ENCODE measurements at places on chromosomes 5 and 9.

GRCh38 chr5:148808864-148809642 is 17.4 kb upstream of the ADRB2 start:
- DNase-seq, result no peak

GRCh38 chr9:131276094-131276888 is at the start of gene FAM78A:
TSS of gene FAM78A (minus strand) at chr9:131276510. CDS start at chr9:131276179, 331 bp downstream.
- no peak for DNase-seq

DNA sequence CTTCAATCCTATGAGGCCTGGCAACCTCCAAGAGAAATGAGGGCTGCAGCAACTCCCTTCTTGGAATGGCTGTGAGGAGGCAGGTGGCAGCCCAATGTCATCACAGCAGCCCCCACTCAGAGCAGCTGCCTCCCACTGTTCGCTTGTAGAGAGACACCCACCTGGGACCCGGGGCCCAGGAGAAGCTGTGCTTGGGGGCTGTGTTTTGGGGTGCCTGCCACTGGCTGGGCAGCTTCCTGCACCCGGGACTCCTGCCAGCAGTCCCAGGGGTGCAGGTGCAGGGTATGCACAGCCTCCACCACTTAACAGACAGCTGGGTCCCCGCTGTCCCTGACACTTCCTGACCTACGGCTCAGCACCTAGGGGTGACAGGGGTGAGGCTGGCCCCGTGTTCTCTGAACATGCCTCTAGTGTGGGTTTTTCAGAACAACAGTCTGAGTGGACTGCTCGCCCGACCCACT is 26.2 kb downstream of the NIPAL4 start:
- DNase-seq, result no peak

- DNase-seq, result no peak
Observed at GRCh38 chr9:93300585-93301081, 116.7 kb downstream of the WNK2 start.

GRCh38 chr5:1247811-1248210 is 22.6 kb downstream of the SLC6A18 start:
- no peak for DNase-seq

- no peak for DNase-seq
Observed at GRCh38 chr5:5014586-5015235, 125.4 kb upstream of the ADAMTS16 start.

- no peak for DNase-seq
Observed at GRCh38 chr9:19998153-19998552, 209.3 kb upstream of the SLC24A2 start.

- no peak for DNase-seq
Observed at GRCh38 chr5:150215979-150216944, 26.4 kb downstream of the SLC6A7 start.

GRCh38 chr5:44443172-44443571 is 54.0 kb upstream of the FGF10 start:
- DNase-seq, result no peak

DNA sequence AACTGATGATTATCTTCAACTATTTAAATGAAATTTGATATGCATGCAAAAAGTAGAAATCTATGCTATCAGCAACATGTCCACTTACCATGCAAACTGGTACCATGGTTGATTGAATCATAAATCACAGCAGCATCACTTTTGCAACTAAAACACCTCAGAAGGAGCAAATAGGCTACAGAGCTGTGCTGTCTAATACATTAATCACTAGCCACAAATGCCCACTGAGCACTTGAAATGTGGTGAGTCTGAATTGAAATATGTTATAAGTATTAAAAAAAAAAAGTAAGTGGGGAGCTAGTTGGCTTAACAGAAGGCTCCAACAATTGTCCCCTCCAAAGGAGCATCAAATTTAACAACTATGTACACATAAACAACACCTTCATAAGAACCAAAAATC is 112.5 kb downstream of the FAM114A2 start:
- no peak for DNase-seq

- DNase-seq, result no peak
Observed at GRCh38 chr5:142432961-142433360, 108.1 kb upstream of the SPRY4 start.

DNA sequence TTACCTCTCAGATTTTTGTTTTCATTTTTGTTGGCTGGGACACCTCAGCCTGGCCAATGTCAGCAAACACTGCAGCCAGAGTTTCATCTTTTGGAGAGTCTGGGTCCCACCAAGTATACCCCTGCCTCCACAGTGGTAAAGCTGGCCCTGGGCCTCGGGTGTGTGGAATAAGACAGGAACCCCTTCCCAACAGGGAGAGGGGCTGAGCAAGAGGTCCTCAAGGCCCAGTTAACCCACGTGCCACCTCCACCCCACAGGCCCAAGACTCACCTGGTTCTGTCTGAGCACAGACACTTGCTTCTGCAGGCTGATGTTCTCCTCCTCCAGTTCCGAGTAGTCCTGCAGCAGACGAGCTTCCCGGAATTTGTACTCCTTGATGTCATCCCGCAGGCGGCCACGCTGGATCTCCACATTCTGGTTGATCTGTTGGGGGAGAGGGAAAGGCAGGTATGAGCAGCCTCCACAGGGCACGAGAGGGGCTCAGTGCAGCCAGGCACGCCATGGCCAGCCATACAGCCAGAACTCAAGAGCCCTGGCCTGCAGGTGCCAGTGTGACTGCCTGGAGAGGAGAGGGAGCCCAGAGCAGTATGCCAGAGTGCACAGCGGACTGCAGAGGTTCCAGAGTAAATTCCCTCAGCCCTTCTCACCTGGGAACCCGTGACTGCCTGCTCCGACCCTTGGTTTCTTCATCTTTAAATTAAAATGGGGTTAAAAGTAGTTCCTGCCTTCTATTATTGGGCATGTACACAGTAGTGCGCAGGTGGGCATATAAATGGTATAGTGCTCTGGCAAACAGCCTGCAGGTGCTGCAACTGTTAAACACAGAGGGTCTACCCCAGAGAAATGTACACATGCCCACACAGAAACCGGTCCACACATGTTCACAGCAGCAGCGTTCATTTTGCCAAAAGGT is 42.0 kb downstream of the BICD2 start:
- no peak for DNase-seq

DNA sequence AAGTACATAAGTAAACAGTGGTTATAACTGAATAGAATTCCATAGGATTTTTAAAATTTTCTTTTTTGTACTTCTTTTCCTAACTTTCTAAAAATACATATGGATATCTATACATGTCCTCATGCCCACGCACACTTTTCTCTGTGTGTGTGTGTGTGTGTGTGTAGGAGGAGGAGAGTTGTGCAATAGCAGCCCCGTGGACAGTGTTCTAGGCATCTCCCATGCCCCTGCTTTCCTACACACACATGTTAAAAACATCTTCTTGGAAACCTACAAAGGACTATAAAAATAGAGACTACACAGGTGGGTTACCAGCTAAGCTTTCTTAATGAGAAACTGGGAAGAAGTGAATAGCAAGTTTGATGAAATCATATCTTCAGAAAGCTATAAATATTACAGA is 19.8 kb upstream of the HEXB start:
- no peak for DNase-seq

DNA sequence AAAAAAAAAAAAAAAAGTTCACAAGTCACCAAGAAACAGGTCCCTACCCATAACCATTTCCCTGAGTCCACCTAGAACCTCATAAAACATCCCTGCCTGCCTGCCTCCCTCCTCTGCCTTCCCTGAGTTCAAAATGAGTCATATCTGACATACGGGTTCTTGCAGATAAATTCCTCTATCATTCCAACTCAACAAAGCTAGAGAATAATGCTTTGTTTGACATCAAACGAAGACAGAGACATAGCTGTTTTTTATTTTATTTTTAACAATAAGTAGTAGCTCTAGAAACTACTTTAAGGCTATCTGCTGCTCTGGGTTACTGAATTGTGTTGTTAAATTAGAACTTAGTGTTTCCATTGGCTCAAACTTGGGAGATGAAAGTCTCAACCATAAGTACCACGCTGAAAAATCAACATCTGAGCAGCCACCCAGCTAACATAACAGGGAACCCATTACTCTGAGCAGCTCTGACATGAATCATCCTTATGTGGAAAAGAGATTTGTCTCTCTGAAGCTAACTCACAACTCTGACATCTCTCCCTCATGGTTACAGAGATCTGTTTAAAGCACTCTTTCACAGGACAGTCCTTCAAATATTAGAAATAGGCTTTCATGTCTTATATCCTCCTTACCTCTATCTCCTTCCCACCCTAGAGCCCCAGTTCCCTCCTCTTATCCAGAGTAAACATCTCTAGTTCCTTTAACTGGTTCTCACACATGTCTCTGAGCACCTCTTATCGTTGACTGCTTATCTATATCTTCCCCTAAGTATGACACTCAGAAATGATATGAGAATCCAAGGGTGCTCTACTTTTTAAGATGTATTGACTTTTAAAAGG is 12.1 kb downstream of the TMEM245 start:
- no peak for DNase-seq

- no peak for DNase-seq
Observed at GRCh38 chr5:158487664-158488063, 612.1 kb downstream of the EBF1 start.

DNA sequence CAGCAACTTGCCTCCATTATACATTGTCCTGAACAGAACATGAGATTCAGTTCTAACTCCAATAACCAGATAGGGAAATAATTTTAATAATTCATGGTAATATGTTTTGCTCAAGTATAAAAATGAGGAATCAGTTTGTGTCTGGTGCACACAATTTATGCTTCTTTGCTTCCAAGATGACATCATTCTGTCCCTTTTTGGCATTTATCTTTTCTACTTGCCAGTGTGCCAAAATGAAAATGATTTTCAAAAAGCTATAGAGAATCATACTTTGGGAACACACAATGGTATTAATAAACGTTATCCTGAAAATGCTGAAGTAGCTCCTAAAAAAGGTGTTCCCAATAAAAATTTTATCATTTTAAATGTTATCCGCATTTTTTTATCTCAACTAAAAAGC is 519.0 kb downstream of the CAAP1 start:
- no peak for DNase-seq

DNA sequence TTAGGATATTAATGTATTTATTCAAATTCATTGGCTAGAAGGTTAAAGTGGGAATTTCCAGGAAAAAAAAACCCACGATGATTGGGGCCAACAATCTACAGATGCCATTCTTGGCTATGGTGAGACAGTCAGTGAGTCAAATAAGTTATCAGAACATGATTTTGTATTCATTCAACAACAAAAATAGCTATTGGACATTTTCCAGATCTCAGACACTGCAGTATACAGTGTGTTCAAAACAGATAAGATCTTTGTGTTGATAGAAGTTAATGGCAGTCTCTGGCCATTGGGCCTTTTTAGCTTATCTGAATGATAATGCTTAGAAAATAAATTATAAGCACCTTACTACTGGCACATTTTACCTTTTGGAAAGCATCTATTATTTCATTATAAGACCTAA is 547.7 kb downstream of the MAT2B start:
- DNase-seq, result no peak

DNA sequence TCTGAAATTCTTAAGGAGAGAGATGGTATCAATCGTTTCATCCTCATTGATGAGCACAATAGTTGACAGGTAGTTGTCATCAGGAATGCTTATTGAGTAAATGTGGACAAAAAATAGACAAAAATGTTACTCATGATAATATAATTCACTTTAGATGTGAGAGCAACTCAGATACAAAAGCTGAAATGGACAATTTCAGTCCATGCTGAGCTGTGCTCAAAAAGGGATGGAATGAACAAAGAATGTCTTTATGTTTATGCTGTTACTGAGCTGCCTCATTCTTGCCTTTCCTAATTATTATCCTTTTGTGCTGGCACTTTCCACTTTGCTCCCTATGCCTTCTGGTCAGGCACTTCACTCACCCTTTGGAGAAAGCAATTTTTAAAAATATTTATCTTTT is 49.5 kb downstream of the JAKMIP2 start:
- no peak for DNase-seq

- DNase-seq, result no peak
Observed at GRCh38 chr9:128479262-128479661, 23.5 kb downstream of the ODF2 start.

GRCh38 chr5:55304584-55304983 is 2.9 kb downstream of the DHX29 start:
- no peak for DNase-seq

GRCh38 chr5:138542180-138542955 is 668 bp downstream of the ETF1 start:
- DNase-seq, result no peak

GRCh38 chr5:151556806-151557205 is 34.3 kb downstream of the FAT2 start:
- DNase-seq, result no peak

GRCh38 chr9:99873531-99873930 is 32.9 kb upstream of the STX17 start:
- no peak for DNase-seq

GRCh38 chr5:37833990-37834389 is 5.9 kb downstream of the GDNF start:
- DNase-seq, result no peak

DNA sequence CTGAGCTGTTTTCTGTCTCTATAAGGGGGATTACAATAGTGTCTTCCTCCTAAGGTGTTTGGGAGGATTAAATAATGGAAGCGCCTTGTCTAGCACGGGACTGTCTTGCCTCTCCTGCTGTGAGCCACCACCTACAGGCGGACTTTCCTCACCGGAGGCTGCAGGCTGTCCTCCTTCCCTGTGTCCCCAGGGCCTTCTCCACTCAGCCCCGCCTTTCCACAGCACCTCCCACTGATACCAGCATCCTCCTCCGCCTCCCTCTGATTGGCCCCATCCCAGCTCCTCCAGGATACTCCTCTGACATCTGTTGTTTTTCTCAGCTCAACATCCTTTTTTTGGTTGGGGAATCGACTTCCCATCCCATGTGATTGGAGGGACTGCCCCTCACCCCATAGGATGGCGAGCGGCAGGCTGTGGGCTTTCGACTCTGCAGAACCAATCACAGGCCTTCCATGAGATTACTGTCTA is 851 bp upstream of the ZDHHC12 start:
- DNase-seq, result no peak

All from esophagus squamous epithelium (tissue), 5 donors.